Suppressor macrophage treated with lipopolysaccharide for 1 hour (primary cell): ENCODE measurements at places on chromosomes 3 and 15.
A peak's percentile ranks its signal among the peaks of the same experiment; 100 is the strongest.

DNA sequence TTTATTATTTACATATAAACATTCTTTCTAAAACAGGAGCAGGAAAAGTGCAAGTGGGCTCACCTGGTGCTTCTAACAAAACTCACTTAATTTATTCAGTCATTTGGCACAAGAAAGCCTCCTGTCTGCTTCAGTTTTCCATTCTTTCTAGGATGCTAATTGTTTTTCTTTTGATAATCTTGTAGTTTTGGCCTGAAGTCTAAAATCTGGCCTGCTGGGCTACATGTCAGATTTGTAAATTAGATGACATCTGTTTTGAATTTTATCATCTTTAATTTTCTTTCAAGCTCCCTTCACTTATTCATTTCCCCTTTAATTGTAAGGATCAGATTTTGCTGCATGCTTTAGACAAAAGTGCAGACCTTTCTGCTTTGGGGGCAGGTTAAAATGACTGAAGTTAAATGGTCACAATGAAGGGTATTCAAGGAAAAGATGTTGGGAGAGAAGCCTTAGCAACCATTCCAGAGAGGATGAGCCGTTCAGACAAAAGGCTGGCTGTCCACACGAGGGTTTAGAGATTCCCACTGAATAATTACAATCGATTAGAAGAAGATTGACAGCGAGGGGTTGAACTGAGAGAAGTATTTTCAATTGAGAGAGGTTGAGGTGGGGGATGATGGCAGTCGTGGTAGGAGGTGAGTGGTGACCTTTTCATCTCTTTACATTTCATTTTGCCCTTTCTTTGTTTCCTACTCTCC lies 59.9 kb upstream of the PTX3 start:
- no peak for DNase-seq

- no peak for DNase-seq
These were observed 44.1 kb upstream of the WWTR1 start for GRCh38 chr3:149701977-149702350.

GRCh38 chr15:87154761-87155160 lies 1075.1 kb downstream of the AGBL1 start:
- DNase-seq = no peak

- peak; percentile 26 for DNase-seq
These were observed 61.6 kb downstream of the TPRG1 start for GRCh38 chr3:189233225-189233858.

- DNase-seq = peak; percentile 63
These were observed 6.2 kb downstream of the TMEM40 start for GRCh38 chr3:12752809-12753208.

DNA sequence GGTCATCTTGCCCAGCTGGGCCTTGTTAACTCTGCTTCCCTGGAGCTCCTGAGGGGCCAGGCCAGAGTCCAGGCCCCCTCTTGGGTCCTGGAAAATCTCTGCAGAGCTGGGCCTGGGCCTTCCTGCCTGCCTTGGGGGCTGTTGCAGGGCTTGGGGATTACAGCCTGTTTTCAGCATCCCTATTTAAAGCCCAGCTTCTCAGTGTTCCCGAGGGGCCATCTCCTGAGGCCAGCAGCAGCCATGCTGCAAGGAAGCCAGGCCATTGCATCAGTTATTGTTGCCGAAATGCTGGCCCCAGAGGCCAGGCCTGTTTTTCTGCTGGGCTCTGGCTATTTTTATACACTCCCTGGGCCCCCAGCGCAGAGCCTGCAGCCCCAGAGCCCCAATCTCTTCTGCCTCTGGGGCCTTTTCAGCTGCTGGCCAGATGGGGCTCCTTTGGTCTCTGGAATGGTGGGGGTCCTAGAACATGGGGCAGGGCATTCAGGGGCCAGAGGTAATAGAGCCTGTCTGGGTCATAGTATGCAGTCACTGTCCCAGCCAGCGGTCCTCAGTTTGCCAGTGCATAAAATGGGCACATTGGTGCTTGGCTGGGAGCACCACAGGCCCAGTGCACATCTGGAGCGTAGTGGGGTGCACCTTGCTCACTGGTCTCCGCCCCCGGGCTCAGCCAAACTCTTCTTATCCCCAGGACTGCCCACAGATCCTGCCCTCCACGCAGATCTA lies 28.5 kb downstream of the PLXNA1 start:
- DNase-seq = no peak

DNA sequence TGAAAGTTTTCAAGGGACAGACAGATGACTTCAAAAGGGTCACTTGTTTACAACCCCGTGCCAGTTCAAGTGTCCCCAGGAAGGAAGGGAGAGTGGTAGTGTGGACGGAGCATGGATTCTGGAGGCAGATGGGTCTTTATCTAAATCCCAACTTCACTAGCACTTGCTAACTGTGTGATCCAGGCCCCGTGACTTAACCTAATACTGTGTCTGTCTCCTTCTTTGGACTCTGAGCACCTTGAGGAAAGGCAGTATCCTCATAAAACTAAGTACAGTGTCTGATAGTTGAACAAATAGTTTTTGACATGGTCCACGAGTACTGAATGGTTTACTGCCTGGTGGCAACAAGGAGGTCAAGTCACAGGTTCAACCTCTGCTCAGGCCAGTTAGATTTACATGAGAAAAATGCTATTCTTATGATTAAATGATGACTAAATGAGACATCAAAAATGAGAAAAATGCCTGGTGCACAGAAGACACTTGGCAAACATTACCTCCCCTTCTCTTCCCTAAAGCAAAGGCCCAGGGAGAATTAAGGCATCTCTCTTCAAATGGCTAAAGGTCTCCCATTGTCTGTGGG lies 48.9 kb downstream of the ABCC5 start:
- no peak for DNase-seq

DNA sequence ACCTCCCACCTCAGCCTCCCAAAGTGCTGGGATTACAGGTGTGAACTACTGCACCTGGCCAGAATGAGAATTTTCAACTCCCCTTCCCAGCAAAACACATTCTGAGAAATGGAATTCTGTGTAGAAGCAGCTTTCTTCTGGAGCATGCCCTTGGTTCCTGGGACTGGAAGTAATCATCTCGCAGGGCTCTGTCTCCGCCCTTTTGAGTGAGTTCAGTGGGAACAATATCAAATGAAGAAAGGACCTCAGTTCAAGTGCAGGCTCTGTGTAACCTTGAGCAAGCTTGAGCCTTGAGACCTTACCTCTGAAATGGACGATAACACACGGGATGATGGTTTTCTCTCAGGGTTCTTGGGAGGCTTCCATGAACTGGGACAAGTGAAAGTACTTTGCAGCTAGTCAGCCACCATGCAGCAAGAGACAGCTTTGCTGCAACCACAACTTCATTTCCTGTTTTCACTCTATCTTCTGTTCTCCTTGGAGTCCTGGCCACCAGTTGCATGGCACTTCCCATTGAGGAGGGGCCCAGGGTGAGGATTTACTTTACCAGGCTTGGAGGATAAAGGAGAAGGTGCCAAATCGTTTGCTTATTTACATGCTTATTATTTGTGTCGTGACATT lies 35.7 kb upstream of the IGF1R start:
- DNase-seq = peak; percentile 18

- no peak for DNase-seq
These were observed 16.0 kb upstream of the PSMD6 start for GRCh38 chr3:64039332-64039731.

GRCh38 chr15:36761132-36761847 lies 181.9 kb downstream of the CDIN1 start:
- DNase-seq = no peak

DNA sequence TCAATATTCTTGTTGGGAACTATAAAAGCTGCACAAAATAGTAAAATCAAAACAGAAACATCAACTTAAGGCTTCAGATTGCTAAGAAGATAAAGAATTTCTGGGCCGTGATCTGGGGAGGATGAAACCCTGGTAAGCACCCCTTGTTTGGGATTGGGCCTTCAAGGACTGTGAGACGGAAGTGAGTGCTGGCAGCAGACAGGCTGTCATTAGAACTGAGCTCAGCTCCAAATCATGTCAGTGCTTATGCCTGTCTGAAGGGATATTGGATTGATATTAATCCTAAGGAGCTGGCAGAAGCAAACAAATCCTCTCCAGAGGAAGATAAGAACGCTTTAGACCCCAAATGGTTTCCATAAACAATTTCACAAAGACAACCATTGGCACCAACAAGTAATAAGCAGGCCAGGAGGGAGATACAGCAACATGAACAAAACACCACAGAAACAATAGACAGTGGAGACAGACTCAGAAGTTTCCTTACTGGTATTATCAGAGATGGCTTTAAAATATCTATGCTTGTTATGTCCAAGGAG lies 72.6 kb upstream of the CTXND1 start:
- DNase-seq = no peak

DNA sequence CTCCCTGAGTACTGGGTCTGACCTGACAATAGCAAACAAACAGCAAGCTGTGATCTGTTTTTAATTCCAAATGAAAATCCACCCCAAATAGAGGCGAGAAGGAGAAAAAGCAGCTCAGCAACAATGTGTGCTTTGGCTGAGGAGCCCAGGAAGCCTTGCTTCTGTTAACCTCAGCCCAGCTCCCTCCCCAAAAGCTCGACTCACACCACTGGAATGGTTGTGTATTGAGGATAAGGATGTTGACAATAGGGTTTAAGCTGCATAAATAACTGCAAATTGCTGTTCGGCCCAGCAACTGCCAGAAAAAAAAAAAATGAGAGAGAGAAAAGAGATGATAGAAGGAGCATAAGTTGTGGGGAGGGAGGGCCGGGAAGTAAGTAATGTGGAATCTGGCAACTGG lies 104.0 kb upstream of the TBC1D5 start:
- DNase-seq = no peak

- no peak for DNase-seq
These were observed 101.5 kb downstream of the SHQ1 start for GRCh38 chr3:72746430-72747411.

DNA sequence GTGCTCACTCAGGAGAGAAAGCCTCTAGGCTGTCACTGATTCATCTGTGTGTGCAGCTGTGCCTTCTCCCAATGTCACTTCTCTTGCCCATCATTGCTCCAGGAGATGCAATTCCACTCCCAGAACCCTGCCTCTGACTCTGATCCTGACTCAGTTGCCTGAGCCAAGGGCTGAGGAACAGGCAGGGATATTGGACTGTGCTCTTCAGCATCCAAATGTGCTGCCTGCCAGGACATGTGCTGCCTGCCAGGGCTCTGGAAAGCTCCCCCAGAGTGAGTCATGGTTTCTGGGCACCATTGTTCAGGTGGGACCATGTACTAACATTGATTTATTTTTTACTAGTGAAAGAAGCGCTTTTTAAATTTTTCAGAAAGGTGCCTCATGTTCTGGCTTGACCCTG lies 71.0 kb downstream of the TRIM42 start:
- no peak for DNase-seq

DNA sequence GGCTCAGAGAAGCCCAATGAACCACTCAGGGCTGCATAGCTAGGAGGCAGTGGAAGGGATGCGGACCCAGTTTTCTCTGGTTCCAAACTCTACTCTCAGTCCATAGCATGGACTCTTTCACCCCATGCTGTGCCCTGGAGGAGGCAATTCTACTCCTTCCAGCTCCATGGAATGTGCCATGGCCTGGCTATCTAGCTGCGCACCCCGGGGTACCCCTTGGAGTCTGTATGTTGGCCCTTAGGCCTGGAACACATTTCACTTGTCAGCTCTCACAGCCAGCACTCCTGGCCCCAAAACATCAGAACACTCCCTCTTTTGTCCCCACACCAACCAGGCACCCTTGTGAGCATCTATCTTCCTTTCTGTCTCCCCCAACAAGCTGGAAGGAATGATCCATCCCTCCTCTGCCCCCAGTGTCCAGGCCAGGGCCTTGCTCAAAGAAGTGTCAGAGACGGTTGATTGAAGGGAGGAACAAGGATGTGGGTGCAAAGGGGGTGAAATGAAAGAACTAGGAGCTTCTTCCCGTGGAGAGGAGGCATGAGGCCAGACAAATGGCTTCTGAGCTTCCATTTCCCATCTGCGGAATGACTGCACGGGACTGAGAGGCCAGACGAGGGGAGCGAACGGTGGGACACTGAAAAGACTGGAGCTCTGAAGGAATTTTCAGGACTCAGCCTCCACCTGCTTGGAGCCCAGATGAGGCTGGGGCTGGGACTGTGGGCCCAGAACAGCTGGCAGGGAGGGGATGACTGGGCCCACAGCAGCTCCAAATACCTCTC lies 2.8 kb downstream of the PRSS50 start:
- no peak for DNase-seq

GRCh38 chr15:99399061-99399460 lies 147.8 kb downstream of the LRRC28 start:
- DNase-seq = no peak

- no peak for DNase-seq
These were observed 8.3 kb upstream of the USP8 start for GRCh38 chr15:50415752-50416404.
